ENCODE measurements at places on chromosomes 12 and 14. TPM values are rescaled to one million over a fixed set of nuclear protein-coding genes. Genes with fewer than 3 reads are reported as not detected.

DNA sequence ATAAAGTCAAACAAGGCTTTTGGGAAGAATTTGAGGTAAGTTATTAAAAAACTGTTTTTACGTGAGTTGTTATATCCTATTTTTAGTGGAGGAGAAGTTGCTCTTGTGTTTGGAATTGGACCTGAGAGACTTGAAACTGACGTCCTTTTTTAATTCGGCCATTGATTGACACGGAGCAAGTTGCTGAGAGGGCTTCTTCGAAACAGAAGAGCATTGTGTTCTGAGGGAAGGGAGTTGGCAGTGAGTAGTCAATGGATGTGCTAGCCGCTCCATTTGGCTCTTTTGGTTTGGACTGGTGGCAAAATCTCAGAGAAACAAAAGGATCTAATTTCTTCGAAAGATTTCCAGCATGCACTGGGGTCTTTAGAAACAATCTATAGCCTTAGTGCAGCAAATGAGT lies 37.3 kb downstream of the PTPN11 start:
- no peak for DNase-seq

The RPS6KL1 gene
- total RNA-seq: 14.1 TPM

- DNase-seq: no peak
These were observed 46.9 kb upstream of the FAM181A start for GRCh38 chr14:93880021-93880820.

- DNase-seq: no peak
These were observed 72.3 kb downstream of the SLC4A8 start for GRCh38 chr12:51496895-51497294.

The DCAF4 gene
- 9.5 TPM for total RNA-seq

The PRPH gene
- 0.70 TPM for total RNA-seq

The CARMIL3 gene
- 9.4 TPM for total RNA-seq

DNA sequence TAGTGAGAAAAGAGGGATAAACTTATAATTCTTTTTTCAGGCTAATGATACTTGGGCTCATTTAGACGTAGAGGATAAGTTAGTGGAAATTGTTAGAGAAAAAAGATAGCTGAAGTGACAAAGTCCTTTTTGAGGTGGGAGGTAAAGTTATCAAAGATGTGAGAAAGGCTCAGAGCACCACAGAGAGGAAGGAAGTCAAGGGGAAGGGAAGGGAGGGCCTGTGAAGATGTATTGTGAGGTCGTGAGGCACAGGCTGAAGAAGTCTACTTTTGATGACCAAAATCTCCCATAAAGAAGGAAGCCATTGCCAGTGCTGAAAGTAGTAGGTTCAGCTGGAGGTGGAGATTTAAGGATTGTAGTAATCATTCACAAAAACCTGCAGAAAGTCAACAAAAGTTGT lies 19.4 kb upstream of the PTGDR start:
- DNase-seq: no peak

DNA sequence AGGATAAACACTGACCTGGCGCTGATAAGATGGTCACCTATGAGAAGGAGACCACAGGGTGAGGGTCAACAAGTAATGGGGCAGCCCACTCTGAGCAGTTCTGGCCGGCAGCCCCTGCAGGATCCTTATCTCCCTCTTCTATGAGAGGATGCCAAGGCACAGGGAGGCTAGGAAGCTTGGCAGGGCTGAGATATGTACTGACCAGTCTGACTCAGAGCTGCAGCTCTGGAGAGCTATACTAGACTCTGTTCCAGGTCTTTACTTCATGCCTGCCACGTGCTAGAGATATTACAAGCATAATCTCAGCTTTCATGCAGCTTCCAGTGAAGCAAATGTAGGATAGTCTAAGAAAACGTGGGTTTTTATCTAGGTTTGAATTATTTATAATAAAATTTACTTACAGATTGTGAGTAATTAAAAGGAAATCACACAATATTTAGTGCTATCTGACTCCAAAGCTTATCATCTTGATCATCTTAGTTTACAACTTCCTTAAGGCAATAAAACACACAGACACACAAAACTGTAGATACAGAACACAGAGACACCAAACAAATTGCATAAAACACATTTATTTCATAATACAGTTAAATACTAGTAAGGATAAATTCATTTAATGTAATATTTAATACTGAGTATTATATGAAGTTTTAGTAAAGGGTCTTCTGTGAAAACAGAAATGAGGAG lies 32.3 kb downstream of the GIT2 start:
- no peak for DNase-seq

- no peak for DNase-seq
These were observed 5.2 kb upstream of the VDR start for GRCh38 chr12:47909839-47910465.

The ERC1 gene
- 37.9 TPM for total RNA-seq

- no peak for DNase-seq
These were observed 1.9 kb downstream of the DUSP16 start for GRCh38 chr12:12560587-12561370.

DNA sequence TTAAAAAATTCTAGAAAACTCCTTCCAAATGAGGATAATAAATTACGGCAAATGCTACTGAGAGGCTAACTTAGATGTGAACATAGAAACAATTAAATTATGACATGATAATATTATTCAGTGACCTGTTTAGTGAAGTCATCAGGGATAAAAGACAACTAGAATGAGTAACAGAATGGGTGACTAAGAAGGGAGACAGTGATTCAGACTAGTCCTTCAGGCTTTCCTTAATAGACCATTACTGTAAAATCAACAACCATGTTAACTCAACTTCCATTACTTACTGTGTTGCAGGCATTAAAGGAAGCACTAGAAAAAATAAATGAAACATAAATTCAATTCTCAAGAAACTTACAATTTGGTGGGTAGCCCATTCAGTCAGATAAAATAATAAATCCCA lies 543.9 kb upstream of the LRFN5 start:
- DNase-seq: no peak

DNA sequence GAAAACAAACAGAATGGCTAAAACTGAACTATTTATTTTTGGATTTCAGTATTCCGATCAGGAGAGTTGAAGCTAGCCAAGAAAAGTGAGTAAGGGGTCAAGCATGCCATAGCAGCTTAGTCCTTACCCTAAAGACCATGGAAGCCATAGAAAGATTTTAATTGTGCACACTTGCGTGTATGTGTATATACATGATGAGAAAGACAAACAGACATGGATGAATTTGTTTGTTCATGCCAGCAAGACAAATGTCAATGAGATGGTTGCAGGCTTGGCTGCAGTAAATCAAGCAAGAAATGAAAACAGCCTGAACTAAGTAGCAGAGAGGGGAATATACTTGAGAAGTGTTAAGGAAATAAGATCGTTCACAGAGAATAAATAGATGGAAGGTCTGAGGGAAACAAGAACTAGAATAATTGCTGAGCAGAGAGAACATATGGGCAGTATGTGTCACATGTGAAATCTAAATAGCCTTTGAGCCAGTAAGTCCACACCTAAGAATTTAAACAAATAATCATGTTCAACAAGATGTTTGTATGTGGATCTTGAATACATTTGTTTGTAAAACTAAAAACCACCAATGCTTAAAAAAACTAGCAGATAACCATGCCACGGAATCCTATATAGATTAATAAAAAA lies 14.8 kb downstream of the SNW1 start:
- DNase-seq: no peak

The RFLNA gene
- total RNA-seq: 2.1 TPM

- no peak for DNase-seq
These were observed 747.6 kb upstream of the LRFN5 start for GRCh38 chr14:40859055-40859454.

The NOXRED1 gene
- total RNA-seq: 0.48 TPM

DNA sequence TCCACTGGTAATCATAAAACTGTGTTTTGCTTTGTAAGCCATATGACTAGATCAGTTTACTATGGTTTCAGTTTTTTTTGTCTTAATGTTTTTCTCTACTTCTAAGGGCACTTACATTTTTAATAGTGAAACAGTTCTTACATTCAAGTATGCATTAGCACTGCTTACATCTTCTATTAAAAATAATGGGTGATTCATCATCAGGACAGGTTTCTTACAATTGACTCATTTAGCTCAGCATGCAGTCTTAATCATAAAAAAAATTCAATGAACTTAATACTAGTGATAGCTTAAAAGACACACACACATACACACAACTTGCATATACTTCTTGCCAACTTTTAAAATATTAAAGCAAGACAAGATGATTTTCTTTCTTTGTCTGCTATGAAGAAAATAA lies 845.7 kb upstream of the USP15 start:
- DNase-seq: no peak

DNA sequence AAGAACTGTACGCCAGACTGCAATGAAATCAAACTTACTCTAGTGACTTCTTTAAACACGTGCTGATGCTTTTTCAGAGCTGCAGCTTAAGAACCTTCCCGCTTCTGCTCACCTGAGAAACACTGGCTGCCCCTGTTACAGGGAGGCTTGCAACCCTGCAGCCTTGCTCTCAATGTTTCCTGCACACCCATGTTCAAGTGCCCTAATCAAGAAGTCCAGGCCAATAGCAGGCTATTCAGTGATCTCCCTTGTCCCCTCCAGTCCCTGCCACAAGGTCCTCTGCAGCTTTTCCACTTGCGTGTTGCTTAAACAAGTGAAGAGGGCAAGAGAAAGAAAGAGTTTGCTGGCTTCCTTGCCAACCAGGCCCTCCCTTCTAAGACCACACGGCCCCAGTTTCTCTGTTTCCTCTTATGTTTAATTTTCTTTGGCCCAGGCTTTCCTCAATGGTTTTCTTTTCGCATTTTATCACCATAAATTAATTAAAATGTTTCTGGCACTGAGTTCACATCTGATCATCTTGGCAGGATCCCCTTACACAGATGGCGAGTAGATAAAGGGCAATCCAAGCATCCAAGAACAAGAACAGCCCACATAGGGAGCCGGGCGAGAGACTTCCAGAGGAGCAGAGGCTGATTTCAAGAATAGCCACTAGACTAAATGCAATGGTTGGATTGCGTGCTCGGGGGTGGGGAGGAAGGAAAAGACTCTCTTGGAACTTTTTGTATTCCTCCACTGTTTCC lies 82.3 kb upstream of the CDKN3 start:
- DNase-seq: no peak
